ENCODE measurements at places on chromosomes 5 and 9.

DNA sequence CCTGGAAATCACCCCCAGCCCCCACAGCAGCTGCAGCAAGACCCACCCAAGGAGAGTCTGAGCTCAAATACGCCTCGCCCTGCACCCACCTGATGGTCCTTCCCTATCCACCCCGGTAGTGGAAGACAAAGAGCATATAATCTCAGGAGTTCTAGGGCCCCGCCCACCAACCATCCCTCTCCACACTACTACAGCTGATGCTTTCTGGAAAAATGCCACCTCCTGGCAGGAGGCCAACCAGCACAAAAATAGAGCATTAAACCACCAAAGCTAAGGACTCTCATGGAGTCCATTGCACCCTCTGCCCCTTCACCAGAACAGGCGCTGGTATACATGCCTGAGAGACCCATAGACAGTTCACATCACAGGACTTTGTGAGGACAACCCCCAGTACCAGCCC lies 22.5 kb upstream of the NIPSNAP3A start:
- DNase-seq = no peak

DNA sequence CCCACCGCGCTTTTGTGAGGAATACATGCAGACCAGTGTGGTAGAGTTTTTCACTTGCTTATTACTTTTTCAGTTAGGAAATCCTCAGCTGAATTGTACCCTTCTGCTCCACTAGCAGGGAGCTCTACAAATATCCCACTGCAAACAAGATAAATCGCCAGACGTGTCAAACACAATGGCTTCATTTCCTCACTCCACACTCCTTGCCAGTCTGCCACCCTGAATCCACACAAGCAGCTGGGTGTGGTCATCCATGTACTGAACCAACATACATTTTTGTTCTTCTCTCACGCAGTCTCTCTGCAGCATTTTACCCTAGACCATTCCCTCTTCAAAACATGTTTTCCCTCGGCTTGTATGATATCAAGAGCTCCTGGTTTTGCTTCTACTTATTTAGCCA lies 3.7 kb upstream of the ROR2 start:
- DNase-seq = no peak

- DNase-seq = no peak
These were observed 146.4 kb upstream of the FGF10 start for GRCh38 chr5:44535621-44536020.

DNA sequence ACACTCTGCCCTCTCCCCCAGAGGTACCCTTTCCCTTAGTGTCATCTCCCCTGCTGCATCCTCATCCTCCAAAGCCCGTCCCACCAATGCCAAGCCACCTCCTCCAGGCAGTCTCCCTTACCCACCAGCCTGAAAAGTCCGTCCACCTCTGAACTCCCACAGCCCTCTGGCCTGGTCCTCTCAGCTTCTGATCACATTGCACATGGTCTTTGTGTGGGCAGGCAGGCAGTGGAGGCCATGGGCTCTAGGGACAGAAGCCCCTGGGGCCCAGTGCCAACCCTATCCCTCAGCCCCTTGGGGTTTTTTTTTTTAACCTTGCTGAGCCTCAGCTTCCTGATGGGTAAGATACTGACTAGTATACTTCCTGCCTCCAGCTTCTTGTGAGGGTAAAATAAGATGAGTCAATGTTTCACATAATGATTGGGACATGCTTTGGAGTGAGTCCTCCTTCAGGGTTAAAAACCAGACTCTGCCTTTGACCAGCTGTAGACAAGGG lies 19.4 kb downstream of the CSF1R start:
- DNase-seq = peak; percentile 52

- no peak for DNase-seq
These were observed 232.2 kb downstream of the NFIB start for GRCh38 chr9:14081745-14082144.

DNA sequence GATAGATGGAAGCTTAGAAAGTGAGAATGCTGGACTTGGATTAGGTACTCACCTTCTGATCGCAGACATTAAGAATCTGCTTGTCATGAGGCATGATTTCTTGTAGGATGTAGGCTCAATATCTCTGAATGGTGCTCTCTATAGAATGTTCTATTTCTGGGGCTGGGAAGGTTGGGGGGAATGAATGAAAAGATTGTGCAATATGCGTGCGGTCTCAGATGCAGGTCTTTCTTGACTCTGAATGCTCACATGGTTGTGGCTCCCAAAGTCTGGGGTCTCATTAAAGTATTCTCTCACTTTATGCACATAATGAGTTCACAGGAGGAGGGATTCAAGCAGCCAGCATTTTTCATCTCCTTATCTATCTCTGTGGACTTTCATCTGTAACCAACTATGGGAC lies 482.0 kb upstream of the CD180 start:
- DNase-seq = no peak

DNA sequence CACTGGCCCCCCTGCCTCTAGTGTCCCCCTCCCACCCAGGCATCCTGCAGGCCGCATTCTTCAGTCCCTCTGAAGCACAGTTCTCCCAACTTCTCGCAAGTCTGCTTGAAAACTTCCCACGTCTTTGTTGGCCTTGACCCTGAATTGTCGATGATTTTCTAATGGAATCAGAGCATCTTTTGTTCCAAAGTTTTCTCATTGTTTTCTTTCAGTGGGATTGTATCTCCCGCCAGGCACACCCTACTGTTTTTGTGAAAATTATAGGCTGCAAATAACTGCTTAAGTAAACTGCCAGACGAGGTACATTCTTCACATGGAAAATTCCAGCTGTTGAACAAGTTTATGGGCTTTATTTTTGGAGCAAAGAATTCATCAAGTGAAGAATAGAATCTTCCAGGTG lies 122.6 kb upstream of the SLC25A48 start:
- no peak for DNase-seq

GRCh38 chr5:115465431-115465830 lies 79.1 kb downstream of the FEM1C start:
- DNase-seq = no peak

DNA sequence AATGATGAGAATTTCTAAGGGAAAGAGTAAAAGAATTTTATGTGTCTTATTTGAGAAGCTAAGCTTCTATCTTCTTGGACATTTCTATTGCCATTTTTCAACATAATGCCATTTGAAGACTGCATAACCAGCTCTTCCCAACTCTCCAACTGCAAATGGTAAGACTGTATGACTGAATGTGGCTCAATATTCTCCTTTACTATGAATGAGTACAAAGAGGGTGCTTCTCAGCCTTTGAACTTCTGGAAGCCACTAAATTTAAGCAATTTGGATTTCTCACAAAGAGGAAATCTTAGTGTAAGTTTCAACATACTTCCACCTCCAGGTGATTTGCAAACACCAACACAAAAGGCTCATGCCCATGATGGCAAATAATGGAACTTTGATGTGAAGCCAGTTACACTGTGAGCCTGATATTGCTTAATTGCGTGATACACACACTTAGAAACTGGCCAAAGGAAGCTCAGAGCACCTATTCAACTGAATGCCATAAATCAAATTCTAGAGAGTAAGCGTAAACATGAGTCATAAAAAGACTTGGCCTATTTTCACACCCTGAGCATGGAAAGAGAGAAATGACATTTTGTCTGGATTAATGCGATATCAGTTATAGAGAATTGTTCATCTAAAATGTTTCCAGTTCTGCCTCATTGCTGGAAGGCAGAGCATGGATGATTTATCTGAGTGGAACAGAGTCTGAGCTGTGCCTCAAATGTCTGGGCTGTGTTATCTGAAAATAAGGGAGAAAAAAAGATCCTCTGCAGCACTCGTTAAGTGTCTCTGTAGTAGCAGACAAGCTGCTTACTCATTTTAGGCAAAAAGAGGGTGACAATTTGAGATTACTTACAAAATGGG lies 145.3 kb downstream of the PLK2 start:
- no peak for DNase-seq

DNA sequence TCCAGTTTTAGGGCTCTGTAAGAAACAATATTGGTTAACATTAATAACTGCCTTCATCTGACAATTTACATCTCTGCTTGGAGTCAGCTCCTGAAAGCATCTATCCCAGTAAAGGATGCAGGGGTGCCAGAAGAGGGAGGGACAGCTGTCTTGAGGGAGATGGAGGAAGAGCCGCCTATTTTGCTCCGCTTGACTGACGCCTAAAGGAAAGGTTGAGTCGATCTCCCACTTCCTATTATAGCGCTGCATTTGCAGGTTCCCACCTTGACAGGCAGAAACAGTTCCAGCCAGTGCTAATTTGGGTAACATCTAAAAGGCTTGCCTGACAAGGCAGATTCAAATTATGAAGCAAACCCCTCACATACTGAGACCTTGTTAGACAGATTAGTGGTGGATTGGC lies 374.6 kb downstream of the SPATA31D1 start:
- DNase-seq = no peak

DNA sequence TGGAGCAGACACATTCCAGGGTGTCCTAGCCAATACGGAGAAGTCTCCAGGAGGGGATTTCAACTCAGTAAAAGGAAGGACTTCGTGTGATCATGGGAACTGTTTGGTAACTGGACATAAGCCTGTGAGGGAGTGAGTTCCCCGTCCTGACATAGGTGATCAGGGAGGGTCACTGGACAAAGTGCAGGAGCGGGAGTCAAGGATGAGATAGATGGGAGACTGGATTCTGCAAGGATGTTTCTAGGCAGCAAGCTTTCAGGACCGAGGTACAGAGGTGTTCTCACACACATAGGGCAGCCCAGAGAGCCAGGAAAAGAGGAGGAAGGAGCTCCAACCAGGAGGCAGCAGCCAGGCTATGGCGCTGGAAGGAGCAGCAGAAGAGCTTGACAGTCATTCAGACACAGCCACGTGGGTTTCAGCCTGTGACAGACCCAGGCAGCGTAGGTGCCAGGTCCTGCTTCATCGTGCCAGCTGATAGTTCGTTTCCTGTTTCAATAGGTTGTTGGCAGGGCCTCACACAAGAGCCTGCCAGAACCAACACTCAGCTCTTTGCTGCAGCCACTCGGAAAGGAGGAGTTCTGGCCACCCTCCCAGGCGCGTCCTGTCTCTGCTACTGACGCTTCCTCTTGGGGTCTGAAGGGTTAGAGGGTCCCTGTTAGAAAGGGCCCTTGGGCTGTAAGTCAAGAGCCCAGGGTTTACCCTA lies 84.1 kb downstream of the AMBP start:
- DNase-seq = peak; percentile 55

DNA sequence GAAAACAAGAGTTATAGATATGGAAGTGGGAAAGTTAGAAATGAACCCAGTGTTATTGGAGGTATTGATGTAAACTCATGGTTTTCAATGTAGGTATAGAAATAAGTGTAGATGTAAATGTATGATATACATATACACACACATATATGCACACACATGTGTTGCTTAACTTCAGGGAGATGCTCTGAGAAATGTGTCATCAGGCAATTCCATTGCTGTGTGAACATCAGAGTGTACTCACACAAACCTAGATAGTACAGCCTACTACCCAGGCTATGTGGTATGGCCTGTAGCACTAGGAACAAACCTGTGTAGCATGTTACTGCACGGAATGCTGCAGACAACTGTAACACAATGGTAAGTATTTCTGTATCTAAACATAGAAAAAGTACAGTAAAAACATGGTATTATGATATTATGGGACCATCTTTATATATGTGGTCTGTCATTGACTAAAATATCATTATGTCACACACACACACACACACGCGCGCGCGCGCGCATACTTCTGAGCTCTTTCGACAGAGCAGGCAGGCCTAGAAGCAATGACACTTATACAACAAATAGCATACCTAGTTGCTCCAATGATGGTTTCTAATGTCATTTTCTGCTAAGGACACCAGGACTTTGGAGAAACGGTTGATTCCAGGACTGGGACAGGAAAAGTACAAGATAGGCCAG lies 86.6 kb downstream of the MACROH2A1 start:
- no peak for DNase-seq

DNA sequence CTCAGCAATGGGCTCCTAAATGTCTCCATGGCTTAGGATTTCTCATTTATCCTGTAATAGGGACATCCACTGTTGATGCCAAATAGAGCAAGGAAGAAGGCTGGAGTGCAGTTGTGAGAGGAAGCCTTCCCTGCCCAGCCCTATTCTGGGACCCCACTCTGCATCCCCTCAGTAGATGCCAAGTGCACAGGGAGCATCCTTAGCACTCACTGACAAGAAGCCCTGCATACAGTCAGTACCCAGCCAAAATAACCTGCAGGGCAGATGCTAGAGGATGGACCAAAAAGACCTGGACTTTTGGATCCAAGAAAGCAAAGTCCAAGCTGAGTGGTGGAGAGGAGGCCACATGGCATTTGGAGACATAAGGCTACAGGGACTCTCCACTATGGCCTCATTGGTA lies 113.5 kb upstream of the SPOCK1 start:
- no peak for DNase-seq

- DNase-seq = no peak
These were observed 68.9 kb upstream of the SH3PXD2B start for GRCh38 chr5:172523146-172523745.

DNA sequence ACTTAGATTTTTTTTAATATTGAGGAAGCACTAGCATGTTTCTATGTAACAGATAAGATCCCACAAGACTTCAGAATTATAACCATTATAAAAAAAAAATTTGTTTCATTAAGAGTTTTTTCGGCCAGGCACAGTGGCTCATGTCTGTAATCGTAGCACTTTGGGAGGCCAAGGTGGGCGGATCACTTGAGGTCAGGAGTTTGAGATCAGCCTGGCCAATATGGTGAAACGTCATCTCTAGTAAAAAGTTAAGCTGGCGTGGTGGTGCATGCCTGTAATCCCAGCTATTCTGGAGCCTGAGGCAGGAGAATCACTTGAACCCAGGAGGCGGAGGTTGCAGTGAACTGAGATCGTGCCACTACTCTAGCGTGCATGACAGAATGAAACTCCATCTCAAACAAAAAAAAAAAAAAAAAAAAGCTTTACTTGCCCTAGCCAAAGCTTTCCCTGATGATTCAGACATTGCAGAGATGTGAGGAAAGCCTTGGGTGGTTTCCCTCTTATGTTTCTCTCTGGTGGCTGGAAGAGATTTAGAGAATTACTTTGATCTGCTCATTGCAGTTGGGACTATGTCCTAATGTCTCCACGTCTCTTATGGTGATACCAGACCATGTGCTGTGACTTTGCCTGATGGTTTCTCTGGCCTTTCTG lies 65.4 kb downstream of the EGFLAM start:
- no peak for DNase-seq

DNA sequence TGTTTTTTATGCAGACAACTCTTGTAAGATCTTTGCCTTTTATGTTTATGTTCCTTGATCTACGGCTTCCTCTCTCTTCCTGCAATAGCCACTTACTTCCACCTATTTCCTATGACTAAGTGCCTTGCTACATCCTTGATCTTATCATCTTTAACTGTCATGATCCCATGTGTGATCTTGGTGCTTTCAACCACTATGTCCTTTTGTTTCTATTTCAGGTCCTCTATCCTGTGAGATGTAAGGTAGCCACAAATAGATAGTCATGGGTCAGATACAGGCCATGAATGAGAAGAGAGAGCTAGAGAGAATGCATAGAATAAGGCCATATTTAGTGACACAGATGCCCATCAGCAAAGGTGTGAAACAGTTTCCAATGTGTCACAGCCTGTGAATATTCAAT lies 243.6 kb upstream of the HAPLN1 start:
- DNase-seq = peak; percentile 71

DNA sequence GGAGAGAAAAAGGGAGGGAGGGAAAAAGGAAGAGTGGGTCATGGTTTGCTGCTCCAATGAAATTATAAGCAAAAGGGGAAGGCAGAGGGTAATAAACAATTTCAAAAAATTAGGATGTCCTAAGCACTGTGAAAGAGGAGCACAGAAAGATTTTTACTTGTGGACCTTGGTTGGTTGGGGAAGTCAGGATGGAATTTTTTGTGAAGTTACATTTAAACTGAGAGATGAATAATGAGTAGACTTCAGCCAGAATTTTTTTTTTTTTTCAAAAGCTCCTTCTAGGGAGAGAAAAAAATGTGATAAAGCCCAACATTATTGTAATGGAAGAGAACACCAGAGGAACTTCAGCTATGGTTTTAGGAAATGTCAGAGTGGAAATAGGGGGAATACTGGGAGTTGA lies 515.9 kb upstream of the PAPPA start:
- no peak for DNase-seq
